ENCODE measurements at places on chromosomes 6 and 20. TPM values are rescaled to one million over a fixed set of nuclear protein-coding genes. Genes with fewer than 3 reads are reported as not detected.

LY6G6C gene
- total RNA-seq, result 0.42 TPM

- DNase-seq, result no peak
Observed at GRCh38 chr20:19995220-19995863, 21.8 kb upstream of the NAA20 start.

PLCB1 gene
- 14.9 TPM for total RNA-seq

GRCh38 chr6:50637267-50637666 lies 76.1 kb upstream of the TFAP2D start:
- DNase-seq, result no peak

GRCh38 chr20:49915118-49915379 lies 280 bp downstream of the SPATA2 start:
- DNase-seq, result no peak

PGBD1 gene
- total RNA-seq, result 8.7 TPM

DNA sequence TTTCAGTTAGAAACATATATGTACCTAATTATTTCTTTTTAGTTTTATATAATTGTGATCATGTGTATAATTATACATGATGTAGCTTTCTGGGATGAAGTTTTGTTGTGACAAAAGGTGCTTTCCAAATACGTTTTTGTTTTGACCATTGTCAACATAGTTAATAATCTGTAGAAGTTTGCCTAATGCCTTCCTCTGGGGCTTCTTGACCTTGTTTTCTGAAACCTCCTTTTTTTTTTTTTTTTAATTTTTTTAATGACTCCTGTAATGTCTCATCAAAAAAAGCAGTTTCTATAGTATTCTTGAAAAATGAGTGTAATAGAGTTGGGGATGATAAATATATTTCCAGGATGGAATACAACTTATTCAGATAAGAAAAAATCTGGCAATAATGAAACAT lies 434.7 kb upstream of the SOX4 start:
- DNase-seq, result no peak

DNA sequence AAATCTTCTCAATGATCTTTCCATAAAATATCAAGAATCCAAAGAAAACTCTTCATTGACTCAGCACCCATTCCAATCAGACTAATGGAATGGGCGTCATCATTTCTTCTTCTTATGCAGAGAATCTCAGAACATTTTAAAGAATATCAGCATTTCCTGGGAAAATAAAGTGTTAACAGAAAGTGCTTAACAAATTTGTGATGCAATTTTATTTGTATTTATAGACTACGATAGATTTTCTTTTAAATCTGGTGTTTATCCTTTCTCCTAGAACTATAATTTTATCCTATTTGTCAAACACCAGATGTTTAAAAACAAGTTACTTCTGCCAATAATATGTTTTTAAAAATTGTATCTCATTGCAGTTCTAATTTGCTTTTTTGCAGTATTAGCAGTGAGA lies 330.7 kb downstream of the COL12A1 start:
- DNase-seq, result no peak

DNA sequence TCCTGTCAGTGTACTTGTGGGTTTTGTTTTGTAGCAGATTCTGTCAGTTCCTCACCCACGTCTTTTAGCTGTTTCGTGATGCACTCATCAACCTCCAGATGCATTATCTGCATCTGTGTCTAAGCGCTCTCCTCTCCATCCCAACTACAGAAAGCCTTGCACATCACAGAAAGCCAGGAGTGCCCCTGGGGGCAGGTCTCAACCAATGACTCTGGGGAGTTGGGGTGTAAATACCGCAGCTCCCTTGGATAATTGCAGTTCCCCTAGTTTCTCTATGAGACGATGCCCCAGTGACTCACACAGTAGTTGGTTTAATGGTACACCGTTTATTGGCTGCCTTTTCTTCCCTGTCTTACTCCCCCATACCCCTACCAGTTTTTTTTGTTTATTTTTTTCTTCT lies 158.1 kb downstream of the SOX4 start:
- DNase-seq, result no peak

SNAP91 gene
- total RNA-seq, result 1.2 TPM

DNA sequence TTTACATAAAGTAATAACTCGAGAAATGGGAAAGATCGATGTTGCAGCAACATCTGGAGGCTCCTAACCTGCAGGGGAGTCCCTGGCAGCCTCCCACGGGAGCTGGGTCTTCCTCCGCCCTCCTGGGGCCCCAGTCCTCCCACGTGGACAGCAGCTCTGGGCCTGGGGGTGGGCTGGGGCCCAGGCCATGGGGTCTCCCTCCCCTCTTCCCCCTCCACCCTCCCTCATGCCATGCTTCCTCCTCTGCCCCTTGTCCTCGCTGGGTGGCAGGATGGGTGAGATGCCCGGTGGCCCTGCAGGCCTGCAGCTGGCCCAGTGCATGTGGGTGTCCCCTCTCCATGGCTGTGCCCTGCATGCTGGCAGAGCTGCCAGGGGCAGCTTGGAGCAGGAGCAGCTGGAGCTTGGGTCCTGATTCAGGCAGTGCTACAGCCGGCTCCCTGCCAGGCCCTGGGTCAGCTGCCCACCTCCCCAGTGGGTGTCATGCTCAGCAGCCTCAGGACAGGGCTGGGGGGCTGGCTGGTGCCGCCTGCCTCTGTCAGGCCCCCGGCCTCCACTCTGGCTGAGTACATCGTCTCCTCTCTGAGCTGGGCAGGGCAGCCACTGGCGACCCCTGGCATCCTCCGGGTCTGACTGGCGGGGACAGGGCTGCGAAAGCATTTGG lies 48.9 kb upstream of the BHLHE23 start:
- DNase-seq, result peak; percentile 40

TPD52L1 gene
- 23.1 TPM for total RNA-seq

- DNase-seq, result peak; percentile 83
Observed at GRCh38 chr6:10417681-10418104, 2.8 kb upstream of the TFAP2A start.

- DNase-seq, result no peak
Observed at GRCh38 chr6:44858998-44859397, 469.1 kb upstream of the RUNX2 start.

DNA sequence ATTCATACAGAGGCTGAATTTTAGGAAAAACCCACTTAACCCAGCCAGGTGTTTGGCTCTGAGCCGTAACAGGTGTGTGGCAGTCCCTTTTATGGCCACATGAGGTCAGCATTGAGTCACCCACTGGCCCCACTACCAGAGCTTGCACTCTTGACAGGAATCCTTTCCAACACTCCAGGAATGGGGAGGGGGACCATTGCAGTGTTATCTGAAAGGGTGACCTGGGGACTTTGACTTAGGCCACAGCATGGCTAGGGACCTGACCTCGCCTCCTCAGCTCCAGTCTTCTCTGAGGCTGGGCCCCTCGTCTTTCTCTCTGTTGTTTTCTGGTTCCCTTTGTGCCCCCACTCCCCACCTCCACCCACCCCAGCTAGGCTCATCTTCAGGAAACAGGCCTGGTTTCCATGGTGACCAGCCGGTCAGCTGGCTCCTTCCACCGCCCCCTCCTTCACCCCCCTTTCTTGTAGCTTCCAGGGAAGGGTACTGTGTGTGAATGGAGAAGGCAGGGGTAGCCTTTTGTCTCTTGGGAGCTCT lies 2.1 kb upstream of the TMEM151B start:
- DNase-seq, result peak; percentile 94

DNA sequence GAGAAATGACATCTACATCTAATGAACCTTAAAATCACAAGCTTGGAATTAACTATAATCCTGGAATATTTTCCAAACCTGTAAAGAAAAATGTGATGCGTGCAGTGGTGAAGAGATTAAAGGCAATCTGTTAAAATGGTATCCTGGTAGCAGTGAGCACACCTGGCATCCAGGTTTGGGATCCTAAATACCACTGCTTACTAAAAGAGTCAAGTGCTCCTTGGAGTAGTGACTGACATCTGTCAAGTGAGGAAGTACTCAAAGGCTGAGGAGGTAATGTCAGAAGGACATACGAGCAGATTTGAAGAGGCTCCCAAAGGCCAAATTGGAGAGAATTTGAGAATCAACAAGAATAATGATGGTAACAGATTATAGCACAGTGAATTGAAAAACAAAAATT lies 32.8 kb downstream of the PCMT1 start:
- DNase-seq, result no peak

GRCh38 chr20:32636283-32636682 lies 37.5 kb downstream of the C20orf203 start:
- DNase-seq, result peak; percentile 57

GRCh38 chr20:40156600-40157317 lies 532.3 kb downstream of the MAFB start:
- no peak for DNase-seq

DNA sequence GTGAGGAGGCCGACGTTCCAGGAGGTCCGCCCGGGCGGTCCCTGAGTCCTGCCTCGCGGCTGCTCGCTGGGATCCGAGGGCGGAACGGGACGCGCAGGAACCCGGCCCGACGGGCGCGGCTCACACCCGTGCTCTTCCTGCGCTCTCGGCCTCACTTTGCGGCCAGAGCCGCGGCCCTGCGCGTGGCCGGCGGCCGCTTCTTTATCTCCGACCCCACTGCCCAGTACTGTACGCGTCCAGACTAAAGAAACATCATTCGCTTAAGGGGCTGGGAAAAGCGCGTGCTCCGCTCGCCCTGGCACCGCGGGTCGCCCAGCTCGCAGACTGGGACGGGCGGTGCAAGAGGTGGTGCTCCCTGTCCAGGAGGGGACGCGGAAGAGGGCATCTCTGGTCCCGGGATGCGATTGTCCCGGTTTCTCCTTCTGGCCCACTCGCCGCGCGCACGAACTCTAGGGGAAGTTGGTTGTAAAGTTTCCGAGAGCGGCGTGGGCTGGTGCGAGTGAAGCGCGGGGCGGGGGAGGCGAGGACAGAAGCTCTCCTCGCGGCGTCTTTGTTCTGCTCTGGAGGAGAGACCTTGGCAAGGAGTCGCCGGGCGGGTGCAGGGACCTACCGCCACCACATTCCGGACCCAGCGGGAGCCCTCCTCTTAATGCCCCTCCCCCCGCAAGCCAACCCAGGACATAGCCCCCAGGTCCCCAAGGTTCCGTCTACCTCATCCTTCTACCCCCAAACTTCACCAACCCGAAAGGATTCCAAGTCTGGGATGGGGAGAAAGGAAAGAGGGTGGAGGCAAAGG lies 71.0 kb downstream of the SOX4 start:
- peak; percentile 91 for DNase-seq

RAB44 gene
- not detected for total RNA-seq

GRCh38 chr6:163585932-163586437 lies 171.5 kb downstream of the QKI start:
- DNase-seq, result no peak

GRCh38 chr6:80623066-80623815 lies 516.8 kb downstream of the BCKDHB start:
- DNase-seq, result no peak

REM1 gene
- total RNA-seq, result not detected

EPPIN gene
- 0.18 TPM for total RNA-seq

GRCh38 chr20:45774945-45775344 lies 16.7 kb downstream of the WFDC3 start:
- no peak for DNase-seq

DNA sequence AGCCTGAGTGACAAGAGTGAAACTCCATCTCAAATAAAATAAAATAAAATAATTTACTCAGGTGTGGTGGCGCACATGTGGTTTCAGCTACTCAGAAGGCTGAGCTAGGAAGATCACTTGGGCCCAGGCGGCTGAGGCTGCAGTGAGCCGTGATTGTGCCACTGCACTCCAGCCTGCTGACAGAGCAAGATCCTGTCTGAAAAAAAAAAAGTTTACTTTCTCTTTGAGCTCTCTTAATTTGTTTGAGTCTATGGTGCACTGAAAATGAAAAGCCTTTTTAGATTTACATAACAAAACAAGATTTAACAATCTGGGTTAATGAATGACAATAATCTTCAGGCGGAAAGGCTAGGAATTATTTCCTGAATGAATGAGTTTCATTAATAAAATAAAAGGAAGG lies 23.3 kb upstream of the NHSL1 start:
- no peak for DNase-seq

GRCh38 chr6:34237316-34237721 lies 646 bp downstream of the HMGA1 start:
- no peak for DNase-seq

GRCh38 chr6:39387785-39388184 lies 65.3 kb upstream of the KCNK16 start:
- no peak for DNase-seq

XKR7 gene
- 2.1 TPM for total RNA-seq

GRCh38 chr6:55957961-55958422 lies 82.6 kb upstream of the BMP5 start:
- no peak for DNase-seq

ANKRD66 gene
- not detected for total RNA-seq

DNA sequence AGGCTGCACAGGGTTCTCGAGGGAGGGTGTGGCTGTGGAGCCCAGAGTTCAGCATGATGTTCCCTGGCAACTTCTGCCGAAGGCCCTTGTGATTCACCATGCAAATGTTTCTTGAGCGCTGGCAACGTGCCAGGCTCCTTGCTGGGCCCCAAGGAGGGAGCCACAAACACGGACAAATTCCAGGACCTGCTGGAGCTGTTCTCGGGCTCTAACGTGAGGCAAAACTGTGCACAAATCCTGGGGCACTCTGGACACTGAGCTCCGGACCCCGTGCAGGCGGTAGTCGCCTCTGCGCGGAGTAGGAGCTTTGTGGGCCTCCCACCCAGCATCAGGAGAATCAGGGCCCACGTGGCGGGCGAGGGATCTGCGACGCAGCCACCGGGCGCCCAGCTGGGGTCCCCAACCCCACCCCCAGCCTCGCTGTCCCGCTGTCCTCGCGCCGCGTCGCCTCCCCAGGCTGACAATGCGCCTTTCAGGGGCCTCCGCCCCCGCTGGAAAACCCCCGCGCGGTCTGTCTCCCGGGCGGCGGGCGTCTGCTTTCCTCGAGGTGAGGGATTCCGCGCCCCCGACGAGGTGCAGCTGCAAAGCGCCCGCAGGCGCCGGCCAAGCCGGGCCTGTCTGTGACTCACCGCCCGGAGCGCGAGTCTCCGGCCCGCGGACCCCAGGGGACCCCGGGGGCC lies 31.7 kb upstream of the SCUBE3 start:
- peak; percentile 73 for DNase-seq

DNA sequence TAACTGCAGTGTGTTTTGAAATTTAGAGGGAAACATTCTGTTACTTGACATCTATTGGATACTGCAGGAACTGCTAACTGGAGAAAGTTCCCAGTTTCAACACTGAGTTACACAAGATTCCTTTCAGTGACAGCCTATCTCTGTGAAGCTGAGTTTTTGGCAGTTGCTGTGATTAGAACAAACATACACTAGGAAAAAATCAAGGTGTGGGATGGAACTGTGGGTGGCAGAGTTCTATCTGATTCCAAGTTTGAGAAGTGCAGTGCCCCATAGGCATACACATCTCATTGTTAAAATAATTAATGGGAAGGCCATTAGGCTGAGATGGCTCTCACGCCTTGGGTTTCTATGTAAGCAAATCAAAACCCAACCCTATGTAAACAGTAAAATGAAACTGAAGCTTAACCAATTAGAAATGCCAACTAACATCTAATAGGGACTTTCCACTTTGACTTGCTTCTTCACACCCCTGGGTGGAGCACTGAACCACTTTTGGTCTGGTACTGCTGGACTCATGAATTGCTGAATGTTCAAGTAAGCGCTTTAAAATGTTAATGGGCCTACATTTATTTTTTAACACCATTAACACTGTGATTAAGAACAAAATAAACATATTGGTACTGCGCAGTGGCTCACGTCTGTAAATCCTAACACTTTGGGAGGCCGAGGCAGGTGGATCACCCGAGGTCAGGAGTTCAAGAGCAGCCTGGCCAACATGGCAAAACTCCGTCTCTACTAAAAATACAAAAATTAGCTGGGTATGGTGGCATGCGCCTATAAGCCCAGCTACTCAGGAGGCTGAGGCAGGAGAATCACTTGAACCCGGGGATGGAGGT lies 55.2 kb upstream of the TBC1D7 start:
- DNase-seq, result no peak
